Kidney (tissue), 22 donors: ENCODE measurements at places on chromosomes 1 and 21.

GRCh38 chr1:242219298-242219901 is 220.5 kb upstream of the MAP1LC3C start:
- no peak overlapping the region for H3K27ac ChIP-seq
- no peak overlapping the region for H3K4me3 ChIP-seq
- no peaks in the 10 kb centered on the region for H3K27me3 ChIP-seq
- H3K36me3 ChIP-seq: no peaks in the 10 kb centered on the region
- no peaks in the 10 kb centered on the region for H3K4me1 ChIP-seq

GRCh38 chr1:113657126-113657525 is 102.2 kb downstream of the PHTF1 start:
- DNase-seq: no peak
- peaks cover 3% of the 10 kb centered on the region for H3K4me1 ChIP-seq
- no peaks in the 10 kb centered on the region for H3K27me3 ChIP-seq

DNA sequence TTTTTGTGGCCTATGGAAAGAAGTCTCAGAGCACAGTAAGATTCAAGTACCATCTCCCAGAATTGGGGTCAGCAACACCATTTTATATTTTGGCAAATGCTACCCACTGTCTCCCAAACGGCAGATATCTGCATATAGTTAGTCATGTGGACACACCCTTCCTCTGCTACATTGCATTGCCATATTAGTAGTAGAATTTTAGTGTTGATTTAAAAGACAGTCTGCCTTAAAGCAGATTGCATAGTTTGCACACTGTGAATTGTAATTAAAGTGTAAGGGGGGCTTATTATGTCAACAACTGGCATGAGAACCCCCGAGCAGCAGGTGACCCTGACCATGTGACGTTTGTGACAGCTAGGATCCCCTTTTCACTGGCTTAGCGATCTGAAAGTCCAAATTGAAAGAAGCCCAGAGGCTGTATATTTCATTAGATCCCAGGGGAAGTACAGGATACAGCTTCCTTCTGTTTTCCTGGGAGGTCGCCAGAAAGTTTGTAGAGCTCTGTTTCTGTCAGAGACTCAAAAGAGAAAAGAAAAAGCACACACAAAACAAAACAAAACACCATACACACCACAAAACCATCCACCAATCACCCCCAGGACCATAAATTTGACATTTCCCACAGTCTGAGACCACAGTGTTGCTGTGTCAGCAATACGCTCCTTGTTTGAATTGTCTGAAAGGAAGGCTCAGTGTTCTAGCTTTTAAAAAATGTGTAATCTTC is 172.4 kb downstream of the NFIA start:
- peaks cover 11% of the 10 kb centered on the region for H3K4me1 ChIP-seq
- DNase-seq: peak; percentile 94
- peak overlapping the region; percentile 40 for H3K4me3 ChIP-seq
- H3K27ac ChIP-seq: peak overlapping the region; percentile 79
- H3K27me3 ChIP-seq: no peaks in the 10 kb centered on the region

DNA sequence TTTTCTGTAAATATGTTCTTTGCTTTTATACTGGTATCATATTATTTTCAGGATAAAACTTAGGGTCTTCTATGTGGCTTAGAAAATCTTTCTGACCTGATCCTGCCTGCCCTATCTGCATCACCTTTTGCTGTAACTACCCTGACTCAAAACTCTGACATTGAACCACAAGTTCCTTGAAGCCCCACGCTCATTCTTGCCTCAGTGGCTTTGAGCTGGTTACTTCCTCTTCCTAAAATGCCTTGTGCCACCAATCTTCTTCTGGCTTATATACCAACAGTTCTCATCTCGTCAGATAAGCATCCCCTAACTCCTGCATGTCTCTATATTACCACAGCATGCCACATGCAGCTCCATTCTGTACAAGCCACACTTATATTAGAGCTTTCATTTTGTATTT is 84.5 kb upstream of the LRRC7 start:
- no peaks in the 10 kb centered on the region for H3K4me1 ChIP-seq
- H3K27ac ChIP-seq: no peak overlapping the region
- H3K36me3 ChIP-seq: no peaks in the 10 kb centered on the region
- H3K4me3 ChIP-seq: no peak overlapping the region
- DNase-seq: no peak

GRCh38 chr1:33167650-33168447 is 14.0 kb downstream of the TRIM62 start:
- no peaks in the 10 kb centered on the region for H3K27me3 ChIP-seq
- H3K4me3 ChIP-seq: no peak overlapping the region
- no peak for DNase-seq
- H3K4me1 ChIP-seq: peaks cover 3% of the 10 kb centered on the region

GRCh38 chr21:44618909-44619308 is 7.0 kb downstream of the KRTAP10-8 start:
- H3K4me3 ChIP-seq: no peak overlapping the region
- H3K36me3 ChIP-seq: no peaks in the 10 kb centered on the region
- no peak overlapping the region for H3K27ac ChIP-seq
- DNase-seq: no peak
- no peaks in the 10 kb centered on the region for H3K27me3 ChIP-seq

DNA sequence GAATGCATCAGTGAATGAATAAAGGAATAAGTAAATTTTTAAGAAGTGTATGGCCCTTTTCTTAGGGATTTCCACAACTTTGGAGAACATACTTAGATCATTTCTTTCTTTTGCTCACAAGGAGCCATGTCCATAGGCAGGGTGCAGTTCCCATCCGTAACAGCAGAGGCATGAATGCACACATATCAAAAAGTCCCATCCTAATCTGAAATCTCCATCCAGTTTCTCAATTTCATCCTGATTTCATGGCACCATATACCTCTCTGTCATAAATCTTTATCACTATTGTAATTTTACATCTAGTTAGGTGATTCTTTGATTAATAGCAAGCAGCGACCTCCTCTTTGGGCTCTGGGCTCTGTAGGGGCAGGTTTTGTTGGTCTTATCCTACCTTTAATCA is 359.2 kb downstream of the RRAGC start:
- H3K27me3 ChIP-seq: no peaks in the 10 kb centered on the region
- no peaks in the 10 kb centered on the region for H3K36me3 ChIP-seq
- no peak for DNase-seq
- no peaks in the 10 kb centered on the region for H3K4me1 ChIP-seq
- no peak overlapping the region for H3K4me3 ChIP-seq

- no peak overlapping the region for H3K4me3 ChIP-seq
- H3K27ac ChIP-seq: no peak overlapping the region
- no peaks in the 10 kb centered on the region for H3K27me3 ChIP-seq
- DNase-seq: no peak
- H3K36me3 ChIP-seq: peaks cover 3% of the 10 kb centered on the region
Measured at GRCh38 chr1:200900877-200901276, 6.2 kb downstream of the INAVA start.

DNA sequence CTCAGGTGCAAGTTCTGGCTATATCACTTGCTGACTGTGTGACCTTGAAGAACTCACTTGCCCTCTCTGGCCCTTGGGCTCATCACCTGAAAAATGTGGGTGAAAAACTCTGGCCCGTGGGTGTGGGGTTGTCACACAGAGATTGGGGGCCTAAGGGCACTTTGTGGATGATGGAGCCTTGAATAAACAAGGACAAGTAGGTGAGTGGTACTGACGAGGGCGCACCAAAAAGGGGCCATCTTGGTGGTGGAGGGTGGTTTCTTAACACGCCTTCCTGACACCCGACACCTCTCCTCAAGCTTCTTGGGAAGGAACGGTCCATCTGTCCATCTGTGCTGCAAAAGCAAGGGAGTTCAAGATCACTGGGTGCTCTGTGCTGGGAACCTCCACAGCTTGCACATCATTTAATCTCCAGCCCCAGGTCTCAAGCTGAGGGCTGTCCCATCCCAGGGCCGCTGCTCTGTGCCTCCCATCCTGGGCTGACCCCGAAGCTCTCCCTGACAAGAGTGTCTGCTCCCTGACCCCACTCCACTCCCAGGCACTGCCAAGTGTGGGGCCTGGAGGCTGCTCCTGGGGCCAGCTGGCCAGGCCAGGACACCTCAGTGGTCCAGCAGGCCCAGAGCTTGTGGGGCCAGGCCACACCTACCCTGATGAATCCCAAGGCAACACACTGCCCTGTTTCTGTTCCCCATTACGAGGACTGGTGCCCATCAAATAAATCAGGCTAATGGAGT is 97.3 kb downstream of the GLIS1 start:
- H3K4me1 ChIP-seq: no peaks in the 10 kb centered on the region
- no peak for DNase-seq
- H3K27me3 ChIP-seq: no peaks in the 10 kb centered on the region
- no peaks in the 10 kb centered on the region for H3K36me3 ChIP-seq
- no peak overlapping the region for H3K4me3 ChIP-seq

- DNase-seq: no peak
- H3K4me3 ChIP-seq: no peak overlapping the region
- no peaks in the 10 kb centered on the region for H3K27me3 ChIP-seq
- H3K36me3 ChIP-seq: no peaks in the 10 kb centered on the region
Measured at GRCh38 chr1:38403667-38404066, 357.1 kb upstream of the POU3F1 start.

DNA sequence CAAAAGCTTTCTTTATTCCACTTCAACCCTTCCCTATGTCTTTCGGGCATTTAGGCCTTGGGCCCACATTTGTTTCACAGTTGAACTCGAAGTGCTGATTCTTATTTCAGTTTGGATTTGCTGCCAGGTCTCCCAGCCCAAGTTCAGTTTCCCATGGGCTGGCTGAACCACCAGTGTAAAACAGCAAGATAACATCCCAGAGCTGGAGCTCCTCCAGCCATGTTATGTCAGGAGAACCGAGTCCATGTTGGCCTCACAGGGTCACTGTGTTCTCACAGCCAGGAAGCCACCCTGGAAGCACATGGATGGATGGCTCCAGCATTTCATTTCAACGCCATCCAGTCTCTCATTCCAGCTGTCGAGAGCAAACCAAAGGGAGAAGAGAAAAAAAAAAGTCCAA is 45.2 kb upstream of the RXRG start:
- no peaks in the 10 kb centered on the region for H3K36me3 ChIP-seq
- no peak for DNase-seq
- H3K27ac ChIP-seq: no peak overlapping the region
- H3K27me3 ChIP-seq: no peaks in the 10 kb centered on the region
- no peaks in the 10 kb centered on the region for H3K4me1 ChIP-seq
